ENCODE measurements at places on chromosomes 16 and 17.
A peak's percentile ranks its signal among the peaks of the same experiment; 100 is the strongest.

GRCh38 chr17:51731941-51732722 lies 426.4 kb downstream of the CA10 start:
- DNase-seq: no peak

GRCh38 chr16:16075488-16076422 lies 126.3 kb downstream of the ABCC1 start:
- peak; percentile 12 for DNase-seq

DNA sequence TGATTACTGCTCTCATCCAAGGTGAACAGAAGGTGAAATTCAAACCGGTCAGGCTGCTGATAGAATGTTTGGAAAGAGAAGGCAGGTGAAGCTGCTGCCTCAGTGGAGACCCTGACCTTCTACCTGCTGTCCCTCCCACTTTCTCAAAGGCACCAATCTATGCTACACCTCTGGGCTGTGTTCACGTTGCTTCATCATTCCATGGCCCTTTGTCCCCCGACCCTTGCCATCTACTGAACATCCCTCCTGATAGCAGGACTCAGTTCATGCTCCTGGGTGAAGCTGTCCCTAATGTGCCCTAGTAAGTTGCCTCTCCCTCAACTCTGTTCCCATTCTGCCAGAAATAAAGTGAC lies 44.2 kb upstream of the SOX9 start:
- no peak for DNase-seq

DNA sequence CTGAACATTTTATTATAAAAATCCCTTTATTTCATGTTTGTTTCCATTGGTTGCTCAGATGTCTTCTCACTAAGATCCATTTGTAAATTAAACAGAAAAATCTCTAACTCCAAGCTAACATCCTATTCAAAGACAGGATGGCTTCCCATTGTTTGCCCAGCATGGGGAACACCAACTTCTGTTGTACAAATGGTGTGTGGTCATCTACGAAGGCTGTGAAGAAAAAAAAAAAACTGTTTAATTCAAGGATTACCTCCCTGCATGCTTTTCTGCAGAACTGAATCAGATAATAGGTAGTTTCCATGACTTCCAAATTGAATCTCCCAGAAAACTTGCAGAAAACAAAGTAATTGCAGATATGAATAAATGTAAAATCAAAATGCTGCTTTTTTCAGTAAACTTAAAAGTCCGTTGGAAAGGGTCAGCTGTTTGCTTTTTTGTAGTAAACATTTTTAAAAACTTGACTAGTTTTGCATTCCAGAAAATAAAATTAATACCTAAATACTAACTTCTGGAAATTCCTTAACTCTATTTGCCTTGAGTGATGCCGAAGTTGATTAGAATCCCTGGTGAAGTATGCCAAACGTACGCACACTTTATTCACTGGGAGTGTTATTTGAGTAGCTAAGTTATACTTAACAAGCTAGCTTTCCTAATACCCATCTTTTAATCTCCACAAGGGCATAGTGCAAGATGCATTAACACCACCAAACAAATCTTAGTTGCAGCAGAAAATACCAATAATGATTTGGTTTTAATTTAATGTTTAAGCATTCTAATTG lies 7.7 kb downstream of the SALL1 start:
- DNase-seq: no peak

DNA sequence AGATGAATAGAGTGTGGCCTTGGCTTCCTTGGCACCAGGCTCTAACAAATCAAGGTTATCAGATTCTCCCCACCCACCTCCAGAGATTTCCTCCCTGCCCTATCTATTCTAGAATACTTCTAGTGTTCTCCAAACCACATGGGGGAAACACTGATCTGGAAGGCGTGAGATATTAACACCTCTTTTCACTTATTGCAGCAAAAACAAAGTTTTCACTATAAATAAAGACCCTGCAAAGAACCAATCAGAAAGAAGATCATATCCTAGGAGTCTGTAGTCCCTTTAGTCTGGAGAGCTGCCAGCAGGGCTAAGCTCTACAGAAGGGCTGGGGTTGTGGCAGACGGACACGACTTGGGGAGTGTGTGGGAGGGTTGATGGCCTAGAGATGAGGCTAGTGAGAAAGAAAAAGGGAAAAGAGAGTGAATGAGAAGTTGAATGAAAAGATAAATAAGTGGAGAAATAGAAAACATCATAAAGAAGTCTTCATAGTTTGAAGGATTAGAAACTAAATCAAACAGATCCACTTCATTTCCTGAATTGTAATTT lies 8.6 kb upstream of the SKAP1 start:
- DNase-seq: no peak

DNA sequence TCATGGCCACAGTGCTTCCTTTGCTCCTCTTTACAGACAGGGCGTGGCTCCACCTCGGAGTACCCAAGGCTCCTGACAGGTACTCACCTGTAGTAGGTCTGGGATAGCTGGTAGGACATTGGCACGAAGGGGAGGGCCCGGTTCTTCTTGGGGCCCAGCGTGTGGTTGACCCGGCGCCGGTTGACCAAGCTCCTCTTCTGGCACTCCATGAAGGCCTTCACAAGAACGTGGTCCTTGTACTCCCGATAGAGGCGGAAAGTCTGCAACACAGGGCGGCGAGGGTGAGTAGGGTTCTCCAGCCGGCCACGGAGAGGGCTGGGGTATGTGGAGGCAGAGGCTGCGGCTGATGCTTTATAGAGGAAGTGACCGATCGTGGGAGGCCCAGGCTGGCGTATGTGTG lies 69.7 kb downstream of the IL21R start:
- DNase-seq: no peak

DNA sequence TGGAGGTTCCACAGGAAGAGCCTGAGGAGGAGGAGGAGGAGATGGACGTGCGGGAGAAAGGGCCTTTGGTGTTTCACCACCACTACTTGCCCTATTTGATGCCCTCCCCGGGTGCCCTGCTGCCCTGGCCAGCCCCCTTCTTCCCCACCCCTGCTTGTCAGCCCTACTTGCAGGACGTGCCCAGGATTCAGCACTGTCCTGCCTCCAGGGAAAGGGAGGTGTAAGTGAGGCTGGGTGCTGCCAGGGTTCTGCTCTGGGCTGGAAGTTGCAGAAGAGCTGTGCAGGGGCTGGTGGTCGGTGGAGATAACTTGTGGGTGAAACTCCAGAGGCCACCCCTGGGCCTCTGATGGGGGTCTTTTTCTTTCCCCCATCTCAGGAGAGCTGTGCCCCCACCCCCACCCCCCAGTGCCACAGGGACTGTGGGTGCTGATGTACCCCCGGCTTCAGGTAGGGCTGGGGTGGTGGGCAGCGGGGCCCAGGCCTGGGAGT lies 3.0 kb downstream of the PRR29 start:
- DNase-seq: no peak

- DNase-seq: no peak
These were observed 1053.4 kb upstream of the RBFOX1 start for GRCh38 chr16:6279286-6279685.

DNA sequence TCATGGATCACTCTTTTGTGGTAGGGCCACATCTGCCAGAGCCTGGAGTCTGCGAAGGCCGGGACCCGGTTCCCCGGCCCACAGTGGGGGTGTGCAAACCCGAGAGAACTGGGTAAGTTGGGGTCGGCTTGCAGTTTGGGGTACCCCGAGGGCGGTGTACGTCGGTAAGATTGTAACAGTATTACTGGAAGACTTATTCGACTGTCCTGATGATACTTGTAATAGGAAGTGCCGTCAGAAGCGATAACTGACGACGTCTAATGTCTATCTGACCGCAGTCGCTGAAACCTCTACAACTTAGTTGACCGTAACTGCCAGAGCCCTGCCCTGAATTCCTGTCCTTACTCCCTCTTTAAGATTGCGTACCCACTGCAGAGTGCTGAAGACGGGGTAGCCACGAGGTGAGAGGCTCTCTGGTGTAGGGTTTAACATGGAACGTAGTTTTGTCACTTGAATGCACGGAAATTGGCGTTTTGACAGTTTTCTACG lies 24.0 kb downstream of the TRPV2 start:
- DNase-seq: no peak

DNA sequence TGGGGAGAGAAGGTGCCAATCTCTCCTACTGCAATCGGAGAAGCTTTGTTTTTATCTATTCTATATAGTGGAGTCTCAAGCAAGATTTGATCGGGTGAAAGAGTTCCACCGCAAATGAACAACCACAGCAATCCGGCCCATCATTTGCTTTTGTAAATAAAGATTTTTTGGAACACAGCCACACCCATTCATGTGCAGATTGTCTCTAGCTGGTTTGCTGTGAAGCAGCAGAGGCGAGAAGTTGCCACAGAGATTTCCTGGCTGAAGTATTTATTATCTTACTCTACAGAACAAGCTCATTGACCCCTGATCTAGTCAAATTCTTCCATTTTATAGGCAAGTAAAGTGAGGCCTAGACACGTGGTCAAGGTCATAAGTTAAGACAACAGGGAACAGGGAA lies 195.5 kb upstream of the TNRC6C start:
- no peak for DNase-seq

GRCh38 chr17:81328978-81329926 lies 34.1 kb upstream of the SLC38A10 start:
- no peak for DNase-seq

- no peak for DNase-seq
These were observed 1.1 kb downstream of the ANKFY1 start for GRCh38 chr17:4262703-4263102.
